Chondrocyte (in vitro differentiated cells): ENCODE measurements at places on chromosomes 11 and 22. TPM values are rescaled to one million over a fixed set of nuclear protein-coding genes. Genes with fewer than 3 reads are reported as not detected.

MMP13 gene
- 0.60 to 7.2 TPM (median 6.5 TPM) in 3 replicates for total RNA-seq

GRCh38 chr11:14327116-14327515, 31.9 kb downstream of the RRAS2 start:
- no peak overlapping the region for H3K4me3 ChIP-seq
- H3K36me3 ChIP-seq, result no peaks in the 10 kb centered on the region
- H3K27ac ChIP-seq, result no peak overlapping the region

DNA sequence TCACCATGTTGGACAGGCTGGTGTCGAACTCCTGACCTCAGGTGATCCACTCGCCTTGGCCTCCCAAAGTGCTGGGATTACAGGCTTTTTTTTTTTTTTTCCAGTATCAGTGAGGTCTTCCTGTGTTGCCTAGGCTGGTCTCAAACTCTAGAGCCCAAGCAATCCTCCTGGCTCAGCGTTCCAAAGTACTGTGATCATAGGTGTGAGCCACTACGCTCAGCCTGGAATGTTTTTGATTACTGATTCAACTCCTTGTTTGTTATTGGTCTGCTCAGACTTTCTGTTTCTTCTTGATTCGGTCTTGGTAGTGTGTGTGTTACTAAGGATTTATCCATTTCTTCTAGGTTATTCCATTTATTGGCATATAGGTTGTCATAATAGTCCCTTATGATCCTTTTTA, 31.3 kb downstream of the NAGA start:
- H3K27me3 ChIP-seq, result peaks cover 15% of the 10 kb centered on the region
- H3K27ac ChIP-seq, result no peak overlapping the region
- H3K36me3 ChIP-seq, result peaks cover 9% of the 10 kb centered on the region
- no peak for DNase-seq
- no peak overlapping the region for H3K4me3 ChIP-seq

DNA sequence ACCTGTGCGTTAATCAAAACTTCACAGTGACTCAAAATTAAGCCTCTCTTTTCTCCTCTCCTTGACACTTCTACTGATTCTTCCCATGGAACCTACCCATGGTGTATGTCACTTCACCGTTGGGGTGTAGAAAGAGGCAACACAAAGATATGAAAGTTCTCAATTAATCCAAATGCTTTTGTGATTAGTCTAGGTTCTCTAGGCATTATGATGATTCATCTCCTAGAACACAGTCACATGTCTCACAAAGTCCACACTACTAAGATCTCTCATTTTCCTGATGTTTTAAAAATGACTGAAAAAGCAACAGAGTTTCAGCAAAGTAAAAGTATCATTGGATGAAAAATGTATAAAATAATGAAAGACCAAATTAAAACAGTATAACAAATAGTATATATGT, 13.7 kb upstream of the SCGB2A2 start:
- H3K27me3 ChIP-seq, result peaks cover 33% of the 10 kb centered on the region
- no peak overlapping the region for H3K4me3 ChIP-seq
- no peaks in the 10 kb centered on the region for H3K4me1 ChIP-seq
- no peak for DNase-seq

DNA sequence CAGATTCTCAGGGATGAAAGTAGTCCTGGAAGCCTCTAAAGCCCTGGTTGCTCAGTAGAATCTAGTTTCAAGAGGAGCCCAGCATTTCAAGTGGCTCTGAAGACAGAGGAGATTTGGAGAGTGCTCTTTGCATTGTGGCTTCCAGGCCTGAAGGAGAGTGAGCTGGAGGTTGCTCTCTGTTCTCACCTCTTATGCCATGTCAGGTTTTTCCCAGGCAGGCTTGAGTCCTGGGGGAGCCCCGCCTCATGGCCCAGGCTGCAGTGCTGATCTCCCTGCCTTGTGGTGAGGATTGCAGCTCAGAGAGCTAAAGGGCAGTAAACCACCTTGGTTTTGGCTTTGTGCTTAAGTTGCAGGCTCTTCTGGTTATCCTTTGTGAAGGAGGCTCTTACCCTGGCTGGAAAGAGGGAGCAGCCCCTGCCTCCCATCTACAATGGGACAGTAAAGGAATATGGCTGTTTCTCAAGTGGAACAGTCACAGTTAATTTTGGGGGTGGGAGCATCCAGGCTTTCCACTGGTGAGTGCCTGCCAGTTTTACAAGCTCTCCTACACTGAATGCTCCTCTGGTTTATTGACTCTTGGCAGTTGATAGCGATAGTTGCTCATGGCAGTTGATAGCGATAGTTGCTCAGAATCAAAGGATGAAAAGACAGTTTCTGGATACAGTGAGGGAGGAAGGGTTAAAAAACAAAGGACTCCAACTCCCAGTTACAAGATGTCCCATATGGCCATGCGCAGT, 32.6 kb downstream of the RCOR2 start:
- H3K27ac ChIP-seq, result no peak overlapping the region
- H3K36me3 ChIP-seq, result no peaks in the 10 kb centered on the region
- no peak for DNase-seq
- peaks cover 45% of the 10 kb centered on the region for H3K4me1 ChIP-seq
- H3K27me3 ChIP-seq, result no peaks in the 10 kb centered on the region

DNA sequence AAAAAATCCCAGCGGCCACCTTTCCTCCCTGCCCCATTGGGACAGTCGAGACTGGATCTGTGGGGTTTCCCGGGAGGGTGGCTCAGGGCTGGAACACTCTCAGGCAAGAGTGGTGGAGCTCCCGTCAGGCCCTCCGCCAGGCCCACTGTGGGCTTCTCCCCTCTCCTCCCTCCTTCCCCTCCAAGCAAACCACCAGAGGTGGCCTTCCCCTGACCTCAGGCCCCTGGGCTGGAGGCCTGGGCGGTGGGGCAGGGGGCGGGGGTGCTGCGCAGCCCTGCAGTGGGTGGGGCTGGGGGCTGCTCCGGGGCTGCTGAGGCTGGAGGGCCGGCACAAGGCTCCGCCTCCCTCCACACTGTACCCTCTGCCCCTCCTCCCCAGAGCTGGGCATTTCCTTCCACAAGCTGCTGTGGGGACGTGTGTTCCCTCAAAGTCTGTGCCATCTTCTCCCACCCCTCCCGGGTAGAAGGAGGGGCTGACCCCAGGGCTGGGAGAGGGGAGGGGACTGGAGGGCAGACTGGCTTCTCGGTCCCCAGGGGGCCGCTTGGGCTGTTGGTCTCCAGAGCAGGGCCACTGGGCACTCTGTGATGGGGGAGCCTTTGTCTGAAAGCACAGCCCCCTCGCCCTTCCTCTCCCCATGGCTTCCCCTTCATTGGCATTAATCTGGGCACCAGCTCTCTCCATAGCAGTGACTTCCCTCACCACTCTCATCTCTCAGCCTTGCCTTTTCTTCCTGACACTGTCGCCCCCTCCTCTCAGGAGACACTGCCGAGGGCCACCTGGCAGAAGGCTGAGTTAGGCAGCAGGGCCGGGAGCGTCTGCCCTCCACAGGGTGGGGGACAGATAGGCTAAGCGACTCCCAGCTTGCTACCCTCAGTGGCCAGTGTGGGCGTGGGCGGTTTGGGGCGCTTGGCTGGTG, 7.1 kb downstream of the RCOR2 start:
- no peak overlapping the region for H3K4me3 ChIP-seq
- H3K4me1 ChIP-seq, result peaks cover 3% of the 10 kb centered on the region
- peak overlapping the region; percentile 69 for H3K27ac ChIP-seq

DNA sequence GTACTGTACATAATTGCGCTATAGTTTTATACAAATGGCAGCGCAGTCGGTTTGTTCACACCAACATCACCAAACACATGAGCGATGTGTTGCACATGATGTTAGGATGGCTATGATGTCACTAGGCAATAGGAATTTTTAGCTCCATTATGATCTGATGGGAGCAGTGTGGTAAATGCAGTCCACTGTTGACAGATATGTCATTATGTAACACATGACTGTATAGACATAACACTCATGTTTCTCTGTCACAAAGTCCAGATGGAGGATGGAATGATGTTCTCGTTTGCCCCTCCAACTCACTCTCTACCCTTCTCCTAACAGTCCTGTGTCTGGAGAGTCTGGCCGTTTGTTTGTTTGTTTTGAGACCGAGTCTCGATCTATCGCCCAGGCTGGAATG, 288.5 kb downstream of the LARGE1 start:
- DNase-seq, result no peak
- no peak overlapping the region for H3K27ac ChIP-seq
- no peaks in the 10 kb centered on the region for H3K27me3 ChIP-seq
- H3K4me1 ChIP-seq, result no peaks in the 10 kb centered on the region
- no peak overlapping the region for H3K4me3 ChIP-seq

MOV10L1 gene
- 0.51 to 1.1 TPM (median 1.1 TPM) in 3 replicates for total RNA-seq

GRCh38 chr22:24134090-24134846, 47.0 kb upstream of the SUSD2 start:
- DNase-seq, result no peak
- H3K36me3 ChIP-seq, result peaks cover 11% of the 10 kb centered on the region
- H3K4me3 ChIP-seq, result no peak overlapping the region

GRCh38 chr11:116775975-116776374, 3.2 kb upstream of the BUD13 start:
- H3K36me3 ChIP-seq, result peaks cover 25% of the 10 kb centered on the region
- no peaks in the 10 kb centered on the region for H3K27me3 ChIP-seq
- no peak overlapping the region for H3K4me3 ChIP-seq
- DNase-seq, result no peak

GRCh38 chr11:63262547-63262946, 19.1 kb upstream of the SLC22A25 start:
- H3K4me3 ChIP-seq, result no peak overlapping the region
- no peaks in the 10 kb centered on the region for H3K4me1 ChIP-seq
- H3K36me3 ChIP-seq, result no peaks in the 10 kb centered on the region
- no peak for DNase-seq

CASP1 gene
- 1.2 TPM in 1 of 3 replicates, not detected in the others for total RNA-seq

GRCh38 chr11:36622431-36623136, 24.5 kb upstream of the RAG2 start:
- no peak overlapping the region for H3K4me3 ChIP-seq
- no peak overlapping the region for H3K27ac ChIP-seq
- H3K36me3 ChIP-seq, result no peaks in the 10 kb centered on the region

PDE2A gene
- 0.21 TPM in 1 of 3 replicates, not detected in the others for total RNA-seq

MS4A4A gene
- total RNA-seq, result not detected in 3 replicates

GVQW3 gene
- total RNA-seq, result 1.9 to 3.9 TPM (median 3.0 TPM) in 3 replicates

DNA sequence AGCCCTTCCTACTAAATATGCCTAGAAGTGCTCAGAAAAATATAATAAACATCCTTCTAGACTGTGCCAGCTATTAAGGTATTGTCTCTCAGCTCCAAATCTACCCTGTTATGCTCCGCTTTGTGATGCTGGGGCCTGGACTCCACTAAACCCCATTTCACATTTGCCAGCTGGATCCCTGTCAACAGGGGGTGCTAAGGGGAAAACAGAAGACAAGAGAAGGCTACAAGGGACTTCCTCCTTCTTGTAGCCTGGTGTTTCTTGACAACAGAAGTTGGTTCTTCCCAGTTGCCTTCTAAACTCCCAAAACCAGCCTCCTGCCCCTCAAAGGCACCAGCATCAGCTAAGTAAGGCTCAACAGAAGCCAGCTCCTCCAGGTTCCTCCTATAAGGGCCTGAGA, 5.2 kb downstream of the NUMA1 start:
- no peaks in the 10 kb centered on the region for H3K27me3 ChIP-seq
- no peak overlapping the region for H3K27ac ChIP-seq
- peaks cover 49% of the 10 kb centered on the region for H3K4me1 ChIP-seq
- no peak for DNase-seq
- H3K4me3 ChIP-seq, result no peak overlapping the region

GRCh38 chr11:12106501-12106900, 3.9 kb upstream of the MICAL2 start:
- H3K27ac ChIP-seq, result no peak overlapping the region
- peaks cover 25% of the 10 kb centered on the region for H3K4me1 ChIP-seq
- no peaks in the 10 kb centered on the region for H3K36me3 ChIP-seq
- H3K4me3 ChIP-seq, result no peak overlapping the region

- no peak for DNase-seq
- H3K36me3 ChIP-seq, result no peaks in the 10 kb centered on the region
- H3K27me3 ChIP-seq, result no peaks in the 10 kb centered on the region
- no peak overlapping the region for H3K27ac ChIP-seq
- peaks cover 36% of the 10 kb centered on the region for H3K4me1 ChIP-seq
- no peak overlapping the region for H3K4me3 ChIP-seq
Measured at GRCh38 chr11:45259592-45259991, 26.5 kb downstream of the SYT13 start.

SYT13 gene
- total RNA-seq, result 1.8 to 3.2 TPM (median 2.8 TPM) in 3 replicates

OR6X1 gene
- not detected in 3 replicates for total RNA-seq

RAPSN gene
- total RNA-seq, result 0.33 to 0.35 TPM (median 0.34 TPM) in 3 replicates

GRCh38 chr22:17475318-17476230, 87.7 kb upstream of the SLC25A18 start:
- no peaks in the 10 kb centered on the region for H3K4me1 ChIP-seq
- DNase-seq, result no peak

- DNase-seq, result no peak
- H3K4me1 ChIP-seq, result no peaks in the 10 kb centered on the region
- H3K27me3 ChIP-seq, result peaks cover 21% of the 10 kb centered on the region
- H3K4me3 ChIP-seq, result no peak overlapping the region
- no peak overlapping the region for H3K27ac ChIP-seq
- no peaks in the 10 kb centered on the region for H3K36me3 ChIP-seq
Measured at GRCh38 chr11:129620237-129621104, 195.2 kb upstream of the TMEM45B start.

PKP3 gene
- 0.56 to 0.92 TPM (median 0.85 TPM) in 3 replicates for total RNA-seq

DNA sequence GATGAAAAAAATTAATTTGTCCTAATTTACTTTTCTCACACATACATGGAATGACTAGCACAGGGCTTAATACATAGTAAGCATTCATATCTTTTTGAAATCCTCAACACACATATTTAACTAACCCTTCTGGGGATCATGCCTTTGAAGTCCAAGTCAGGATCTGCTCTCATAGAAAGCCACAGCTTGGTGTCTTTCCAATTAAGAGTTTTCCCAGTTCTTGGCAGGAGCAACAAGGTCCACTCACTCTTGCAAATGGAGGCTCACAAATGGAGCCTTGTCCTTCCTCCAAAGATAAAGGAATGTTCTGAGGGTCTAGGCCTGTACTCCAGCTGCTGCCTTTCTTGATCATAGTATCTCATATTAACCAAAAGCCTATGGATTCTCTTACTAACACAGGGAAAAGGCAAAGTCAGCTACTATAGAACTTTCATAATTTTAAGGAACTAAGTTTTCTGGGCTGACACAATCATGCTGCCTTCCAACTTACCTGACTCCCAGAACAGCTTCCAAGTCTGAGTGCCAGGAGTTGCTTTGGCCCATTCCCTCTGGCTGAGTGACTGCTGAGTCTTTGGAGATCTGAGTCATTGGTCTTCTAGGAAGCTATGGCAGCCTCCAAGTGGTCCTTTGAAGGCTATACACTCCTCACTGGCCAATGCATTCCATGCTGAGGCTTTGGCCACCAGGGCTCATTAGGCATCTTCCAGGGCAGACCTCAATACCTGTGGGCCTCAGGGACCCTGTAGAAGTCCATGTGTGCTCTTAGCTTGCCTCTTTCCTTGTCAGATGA, 25.8 kb upstream of the NUCB2 start:
- no peaks in the 10 kb centered on the region for H3K27me3 ChIP-seq
- DNase-seq, result no peak
- no peak overlapping the region for H3K4me3 ChIP-seq
